ENCODE measurements at places on chromosomes 6 and 20.
A peak's percentile ranks its signal among the peaks of the same experiment; 100 is the strongest.

DNA sequence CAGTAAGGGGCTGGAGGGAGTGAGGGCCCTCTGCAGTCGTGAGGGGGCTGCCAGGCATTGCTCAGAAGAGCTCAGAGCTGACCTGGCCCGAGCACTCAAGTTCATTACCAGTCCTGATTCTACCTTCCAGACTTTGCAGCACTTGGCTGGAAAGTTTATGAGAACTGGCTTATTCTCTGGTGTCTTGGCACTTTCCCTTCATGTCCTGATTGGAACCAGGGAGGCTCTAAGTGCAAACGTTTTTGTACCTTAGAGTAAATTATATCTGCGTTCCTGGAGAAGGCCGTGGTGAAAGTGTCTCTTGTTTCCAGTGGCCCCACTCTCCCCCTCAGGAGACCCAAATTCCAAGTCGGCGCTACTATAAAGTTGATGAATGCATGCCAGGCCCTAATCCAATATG lies 402.3 kb downstream of the CDC5L start:
- no peaks in the 10 kb centered on the region for H3K27me3 ChIP-seq
- H3K4me3 ChIP-seq = no peak overlapping the region
- peaks cover 13% of the 10 kb centered on the region for H3K4me1 ChIP-seq

DNA sequence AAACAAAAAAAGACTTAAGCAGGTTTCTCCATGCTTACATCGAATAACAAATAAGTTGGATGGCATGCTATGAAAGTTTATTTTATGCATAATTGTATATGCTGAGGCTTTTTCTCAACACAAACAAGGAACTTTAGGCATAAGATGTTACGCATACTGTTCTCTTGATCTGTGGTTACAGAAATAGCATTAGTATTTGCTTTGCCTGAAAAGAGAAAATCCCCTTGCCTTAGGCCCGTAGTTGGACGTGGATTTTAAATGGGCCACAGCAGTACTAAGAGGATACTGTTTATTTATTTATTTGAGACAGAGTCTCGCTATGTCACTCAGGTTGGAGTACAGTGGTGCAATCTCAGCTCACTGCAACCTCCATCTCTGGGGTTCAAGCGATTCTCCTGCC lies 19.0 kb downstream of the LYRM2 start:
- no peak for DNase-seq
- H3K4me1 ChIP-seq = no peaks in the 10 kb centered on the region
- no peaks in the 10 kb centered on the region for H3K36me3 ChIP-seq
- no peak overlapping the region for H3K4me3 ChIP-seq

- H3K4me3 ChIP-seq = no peak overlapping the region
- H3K36me3 ChIP-seq = no peaks in the 10 kb centered on the region
- no peaks in the 10 kb centered on the region for H3K4me1 ChIP-seq
- H3K27me3 ChIP-seq = no peaks in the 10 kb centered on the region
Observed at GRCh38 chr6:7921632-7922092, 11.1 kb upstream of the TXNDC5 start.

DNA sequence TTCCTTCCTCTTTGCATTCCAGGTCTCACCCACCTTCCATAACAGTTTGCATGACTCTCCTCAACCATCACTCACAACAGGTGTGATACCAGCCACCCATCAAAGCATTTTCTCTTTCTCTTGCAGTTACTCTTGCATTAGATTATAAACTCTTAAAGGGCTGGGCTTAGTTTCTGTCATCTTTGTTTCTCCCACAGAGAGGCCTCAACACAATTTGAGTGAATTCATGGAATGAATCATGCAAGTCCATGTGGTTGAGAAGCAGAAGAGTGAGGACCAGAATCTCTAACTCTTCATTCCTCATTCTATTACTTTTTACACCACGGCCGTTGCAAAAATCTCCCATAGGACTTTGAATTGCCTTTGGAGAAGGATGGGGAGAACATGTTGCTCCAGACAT lies 31.4 kb downstream of the OGFRL1 start:
- no peaks in the 10 kb centered on the region for H3K36me3 ChIP-seq
- no peak overlapping the region for H3K27ac ChIP-seq
- peaks cover 2% of the 10 kb centered on the region for H3K27me3 ChIP-seq
- no peaks in the 10 kb centered on the region for H3K4me1 ChIP-seq
- no peak for DNase-seq
- H3K4me3 ChIP-seq = no peak overlapping the region

DNA sequence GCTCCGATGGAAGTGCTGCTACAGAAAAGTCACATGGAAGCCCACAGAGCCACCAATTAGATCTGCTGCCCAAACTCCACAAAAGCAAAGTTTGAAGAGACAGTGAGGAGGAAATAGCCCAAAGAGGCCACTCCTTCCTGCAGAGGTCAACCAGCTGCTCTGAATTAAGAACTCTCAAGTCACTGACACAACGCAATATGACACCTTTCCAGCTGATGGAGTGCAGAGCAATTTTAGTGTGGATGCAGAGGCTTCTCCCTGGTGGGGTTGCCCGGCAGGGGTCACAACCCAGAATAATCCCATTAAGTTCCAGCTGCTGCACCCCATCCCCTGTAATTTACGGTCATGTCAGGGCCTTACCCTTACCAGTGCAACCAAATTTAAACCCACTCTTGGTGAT lies 361.9 kb upstream of the JARID2 start:
- no peak overlapping the region for H3K4me3 ChIP-seq
- H3K27me3 ChIP-seq = no peaks in the 10 kb centered on the region
- no peak for DNase-seq
- H3K4me1 ChIP-seq = peaks cover 2% of the 10 kb centered on the region

DNA sequence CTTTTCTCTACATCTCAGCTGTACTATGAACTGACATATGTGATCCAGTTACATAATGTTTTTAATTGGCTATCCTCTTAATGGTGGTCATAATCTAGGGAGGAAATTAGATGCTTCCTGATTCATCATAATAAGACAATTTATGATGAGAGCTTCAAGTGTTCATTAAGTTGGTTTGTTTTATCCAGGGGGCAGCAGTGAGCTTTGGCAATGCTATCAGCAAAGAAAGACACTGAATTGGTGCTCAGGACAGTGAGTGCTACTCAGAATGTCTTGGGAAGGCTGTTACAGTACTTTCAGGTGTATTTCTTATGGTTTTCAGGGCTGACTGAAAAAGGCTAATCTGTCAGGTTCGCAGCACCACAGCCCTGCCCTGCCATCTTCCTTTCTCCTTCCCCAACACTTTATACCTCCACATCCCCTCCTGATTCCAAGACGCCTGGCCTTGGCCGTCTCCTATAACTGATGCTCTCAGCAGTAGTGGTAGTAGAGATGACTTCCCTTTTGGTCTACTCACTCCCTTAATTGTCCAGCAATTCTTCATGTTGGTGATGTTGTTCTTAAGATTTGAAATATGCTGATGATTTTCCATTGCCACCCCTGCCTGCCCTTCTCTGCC lies 67.0 kb upstream of the TNFAIP3 start:
- peak overlapping the region; percentile 73 for H3K27ac ChIP-seq
- no peaks in the 10 kb centered on the region for H3K27me3 ChIP-seq
- DNase-seq = peak; percentile 86
- no peak overlapping the region for H3K4me3 ChIP-seq

DNA sequence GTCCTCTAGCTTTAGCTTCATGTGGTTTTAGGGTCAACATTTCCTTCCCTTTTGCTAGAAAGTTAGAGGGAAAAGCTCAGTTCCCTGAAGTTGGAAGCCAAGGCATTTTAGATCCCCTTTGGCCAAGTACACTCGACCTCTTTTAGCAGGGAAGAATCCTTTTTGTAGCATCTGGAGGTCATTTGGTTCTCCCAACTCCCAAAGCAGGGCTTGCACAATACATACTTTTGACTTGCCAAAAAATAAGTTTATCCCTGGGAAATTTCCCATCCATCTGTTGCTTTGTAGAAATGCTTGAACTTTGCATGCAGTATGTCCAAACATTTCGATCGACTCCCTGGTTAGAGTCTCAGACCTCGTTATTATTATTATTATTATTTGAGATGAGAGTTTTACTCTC lies 4.6 kb upstream of the EDEM2 start:
- peaks cover 2% of the 10 kb centered on the region for H3K36me3 ChIP-seq
- peaks cover 11% of the 10 kb centered on the region for H3K4me1 ChIP-seq
- H3K4me3 ChIP-seq = no peak overlapping the region
- no peak for DNase-seq
- H3K27me3 ChIP-seq = no peaks in the 10 kb centered on the region

GRCh38 chr6:5521322-5521721 lies 260.0 kb downstream of the FARS2 start:
- no peak overlapping the region for H3K27ac ChIP-seq
- H3K36me3 ChIP-seq = peaks cover 2% of the 10 kb centered on the region
- no peak for DNase-seq
- no peak overlapping the region for H3K4me3 ChIP-seq
- no peaks in the 10 kb centered on the region for H3K27me3 ChIP-seq

DNA sequence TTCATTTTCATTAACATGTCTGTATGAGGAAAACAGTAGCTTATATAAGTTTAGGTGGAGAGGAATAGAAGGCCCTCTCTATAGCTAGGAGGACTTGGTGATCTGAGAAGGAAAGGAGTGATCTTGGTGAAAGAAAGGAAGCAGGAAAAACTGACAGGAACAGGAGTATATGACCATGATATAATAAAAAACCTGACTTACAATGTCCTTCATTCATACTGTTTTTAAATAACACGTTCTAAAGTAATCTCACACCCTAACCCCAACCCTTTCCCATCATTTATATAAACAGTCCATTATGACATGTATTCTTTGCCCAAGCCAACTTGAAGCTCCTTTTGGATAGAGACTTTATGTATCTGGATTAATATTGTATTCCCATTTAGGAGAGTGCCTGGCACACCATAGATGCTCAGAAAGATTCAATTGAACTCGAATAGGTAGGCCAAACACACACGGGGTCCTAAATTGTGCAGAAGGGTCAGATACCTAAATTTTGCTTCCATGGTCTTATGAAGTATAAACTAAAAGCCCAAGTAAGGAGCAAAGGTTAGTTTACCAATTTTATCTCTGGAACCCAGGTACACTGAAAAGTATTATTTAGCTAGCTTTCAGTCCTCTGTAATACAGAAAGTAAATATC lies 75.9 kb downstream of the OR2B2 start:
- H3K4me3 ChIP-seq = no peak overlapping the region
- DNase-seq = no peak
- peaks cover 7% of the 10 kb centered on the region for H3K27me3 ChIP-seq
- peaks cover 29% of the 10 kb centered on the region for H3K4me1 ChIP-seq
- no peak overlapping the region for H3K27ac ChIP-seq

GRCh38 chr6:4351520-4352321 lies 216.3 kb upstream of the ECI2 start:
- no peak overlapping the region for H3K27ac ChIP-seq
- no peak overlapping the region for H3K4me3 ChIP-seq
- no peaks in the 10 kb centered on the region for H3K36me3 ChIP-seq
- peaks cover under 1% of the 10 kb centered on the region for H3K27me3 ChIP-seq
- DNase-seq = no peak

DNA sequence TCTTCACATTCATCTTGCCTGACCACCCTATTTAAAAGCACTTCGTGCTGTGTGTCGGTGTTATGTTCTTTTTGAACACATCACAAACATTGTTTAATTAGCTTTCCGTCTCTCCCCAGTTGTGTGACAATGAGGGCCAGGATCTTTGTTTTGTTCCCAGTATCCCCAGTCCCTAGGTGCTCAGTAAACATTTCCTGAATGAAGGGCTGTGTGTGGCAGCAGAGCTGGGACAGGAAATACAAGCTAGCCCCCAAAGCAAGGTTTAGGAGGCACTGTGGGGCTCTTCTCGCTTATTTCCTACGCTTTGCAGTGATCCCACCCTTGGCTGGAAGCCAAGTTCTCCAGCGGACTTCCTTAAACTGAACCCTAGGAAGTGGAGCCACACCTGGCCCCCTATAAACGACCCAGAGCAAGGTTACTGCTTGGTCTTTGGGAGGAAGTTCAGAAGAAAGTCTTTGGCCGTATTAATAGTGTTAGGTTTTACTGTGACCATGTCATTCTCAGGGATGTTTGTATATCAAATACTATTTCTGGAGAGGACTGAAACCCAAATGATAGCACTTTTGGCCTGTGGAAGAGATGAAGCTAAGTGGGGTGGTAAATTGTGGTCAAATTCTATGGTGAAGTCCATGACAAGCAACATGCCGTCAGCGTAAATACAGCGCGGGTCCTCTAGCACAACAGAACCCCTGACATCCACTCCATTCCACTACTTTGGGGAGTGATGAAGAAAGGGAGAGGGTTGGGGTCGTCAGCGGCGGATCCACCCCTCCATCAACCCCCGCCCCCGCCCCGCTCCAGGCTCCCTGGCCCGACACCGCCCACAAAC lies 570 bp upstream of the FANCE start:
- H3K4me3 ChIP-seq = peak overlapping the region; percentile 79
- peaks cover 31% of the 10 kb centered on the region for H3K4me1 ChIP-seq
- peaks cover 15% of the 10 kb centered on the region for H3K36me3 ChIP-seq
- DNase-seq = no peak

DNA sequence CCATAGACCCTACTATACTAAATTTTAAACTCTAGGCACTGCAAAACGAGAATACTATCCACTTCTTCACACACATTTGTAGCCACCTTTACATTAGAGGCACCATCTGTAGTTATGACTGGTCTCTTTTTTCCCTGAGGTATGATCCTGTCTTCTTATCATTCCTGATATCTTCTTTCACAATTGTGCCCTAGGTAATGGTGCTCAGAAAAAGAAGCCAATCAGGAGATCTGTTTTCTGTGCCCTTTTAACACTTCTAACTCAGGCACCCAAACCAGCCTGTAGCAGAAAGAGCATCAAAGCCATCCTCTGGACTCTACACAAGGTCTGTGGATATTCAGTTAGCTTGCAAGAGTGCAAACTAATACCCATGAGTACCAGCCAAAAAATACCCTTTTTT lies 149.7 kb upstream of the SGK1 start:
- H3K27me3 ChIP-seq = no peaks in the 10 kb centered on the region
- peaks cover 10% of the 10 kb centered on the region for H3K4me1 ChIP-seq
- no peak overlapping the region for H3K27ac ChIP-seq
- DNase-seq = no peak
- no peak overlapping the region for H3K4me3 ChIP-seq

All from activated naive CD4-positive, alpha-beta T cell treated with anti-CD3 and anti-CD28 coated beads for 36 hours (primary cell).